Suprapubic skin (tissue), 4 donors: ENCODE measurements at places on chromosomes 7 and 10.

DNA sequence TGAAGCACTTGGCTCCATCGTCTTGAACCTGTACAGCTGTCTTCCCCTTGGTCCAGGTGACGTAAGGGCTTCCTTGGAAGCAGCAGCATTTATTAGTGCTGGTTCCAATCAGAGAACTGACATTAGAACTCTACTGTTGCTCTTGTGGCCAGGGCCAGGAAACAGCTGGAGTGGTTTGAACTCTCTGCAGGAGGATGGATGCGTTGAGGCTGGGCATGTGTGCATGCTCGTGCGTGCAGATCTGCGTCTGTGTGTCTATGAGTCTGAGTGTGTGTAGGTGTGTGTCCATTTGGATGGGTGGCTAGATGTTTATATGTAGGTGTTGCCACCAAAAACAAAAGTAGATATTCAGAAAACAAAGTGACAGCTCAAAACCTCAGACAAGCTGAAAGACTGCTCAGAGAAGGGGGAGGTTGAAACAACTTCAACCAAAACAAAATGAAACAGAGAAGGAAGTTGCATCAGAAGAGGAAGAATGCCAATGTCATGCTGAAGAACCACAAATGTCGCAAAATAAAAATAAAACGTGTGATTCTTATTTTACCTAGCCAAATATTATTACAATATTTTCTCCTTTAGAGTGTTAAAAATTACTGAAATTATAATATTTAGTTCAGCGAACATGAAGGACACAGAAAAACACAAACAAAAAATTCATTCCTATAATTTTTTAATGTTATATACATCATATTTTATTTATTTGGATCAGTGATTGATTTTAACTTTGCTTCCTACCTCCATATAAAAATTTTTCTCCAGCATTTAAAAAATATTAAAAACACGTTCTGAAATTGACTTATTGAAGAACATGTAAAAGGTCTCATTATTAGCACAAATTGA, 96.1 kb upstream of the MKLN1 start:
- DNase-seq = no peak

DNA sequence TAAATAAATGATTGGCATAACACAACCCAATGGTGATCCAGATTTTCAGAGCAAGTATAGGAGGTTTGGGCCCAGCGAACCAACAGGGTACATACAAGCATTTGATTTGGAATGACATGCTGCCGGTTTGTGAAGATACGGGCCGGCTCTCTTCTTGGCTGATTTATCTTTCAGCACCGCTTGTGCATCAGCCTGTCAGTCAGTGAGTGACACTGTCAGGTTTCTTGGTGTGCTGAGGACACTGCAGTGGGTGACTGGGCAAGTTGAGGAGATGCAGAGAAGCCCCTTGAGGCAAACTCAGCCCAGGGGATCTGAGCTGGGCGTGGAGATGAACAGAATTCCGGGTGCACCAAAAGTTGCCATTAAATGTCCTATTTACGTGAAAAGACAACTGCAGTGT, 194.5 kb downstream of the SNX10 start:
- DNase-seq = no peak

DNA sequence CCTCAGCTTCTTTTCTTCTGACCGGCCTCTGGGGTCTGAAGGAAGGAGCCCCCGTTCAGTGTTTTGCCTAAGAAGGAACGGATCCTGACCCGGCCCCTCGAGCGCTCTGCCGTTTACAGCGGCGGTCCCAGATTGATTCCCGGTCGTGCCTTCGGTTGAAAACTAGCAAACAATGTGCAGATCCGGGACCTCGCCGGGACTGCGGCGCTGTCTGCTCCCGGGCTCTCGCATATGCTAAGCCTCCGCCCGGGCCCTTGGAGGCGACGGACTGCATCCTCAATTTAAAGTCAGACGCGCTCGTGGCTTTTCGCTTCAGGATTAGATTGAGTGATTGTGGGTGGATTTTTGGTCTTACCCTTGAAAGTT, 559 bp downstream of the DBF4 start:
- peak; percentile 89 for DNase-seq

- no peak for DNase-seq
Measured at GRCh38 chr10:76185471-76186301, 754.3 kb downstream of the LRMDA start.

DNA sequence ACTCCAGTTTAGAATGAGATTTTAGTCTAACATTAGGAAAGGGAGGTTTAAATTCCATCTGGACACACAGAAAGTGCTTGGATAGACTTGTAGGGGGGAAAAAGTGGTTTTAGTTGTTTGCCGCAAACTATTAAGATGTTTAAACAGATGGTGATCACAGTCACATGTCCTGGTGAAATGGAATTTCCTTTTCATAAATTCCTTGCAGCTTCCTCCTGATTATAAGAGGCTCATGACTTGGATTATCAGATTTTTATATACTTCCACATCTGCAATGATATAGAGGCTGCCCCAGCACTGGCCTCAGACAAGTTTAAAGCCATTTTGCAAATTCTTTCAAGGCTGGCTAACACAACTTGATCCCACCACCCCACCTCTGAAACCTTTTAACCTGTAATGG, 106.4 kb upstream of the ARMC3 start:
- DNase-seq = no peak

DNA sequence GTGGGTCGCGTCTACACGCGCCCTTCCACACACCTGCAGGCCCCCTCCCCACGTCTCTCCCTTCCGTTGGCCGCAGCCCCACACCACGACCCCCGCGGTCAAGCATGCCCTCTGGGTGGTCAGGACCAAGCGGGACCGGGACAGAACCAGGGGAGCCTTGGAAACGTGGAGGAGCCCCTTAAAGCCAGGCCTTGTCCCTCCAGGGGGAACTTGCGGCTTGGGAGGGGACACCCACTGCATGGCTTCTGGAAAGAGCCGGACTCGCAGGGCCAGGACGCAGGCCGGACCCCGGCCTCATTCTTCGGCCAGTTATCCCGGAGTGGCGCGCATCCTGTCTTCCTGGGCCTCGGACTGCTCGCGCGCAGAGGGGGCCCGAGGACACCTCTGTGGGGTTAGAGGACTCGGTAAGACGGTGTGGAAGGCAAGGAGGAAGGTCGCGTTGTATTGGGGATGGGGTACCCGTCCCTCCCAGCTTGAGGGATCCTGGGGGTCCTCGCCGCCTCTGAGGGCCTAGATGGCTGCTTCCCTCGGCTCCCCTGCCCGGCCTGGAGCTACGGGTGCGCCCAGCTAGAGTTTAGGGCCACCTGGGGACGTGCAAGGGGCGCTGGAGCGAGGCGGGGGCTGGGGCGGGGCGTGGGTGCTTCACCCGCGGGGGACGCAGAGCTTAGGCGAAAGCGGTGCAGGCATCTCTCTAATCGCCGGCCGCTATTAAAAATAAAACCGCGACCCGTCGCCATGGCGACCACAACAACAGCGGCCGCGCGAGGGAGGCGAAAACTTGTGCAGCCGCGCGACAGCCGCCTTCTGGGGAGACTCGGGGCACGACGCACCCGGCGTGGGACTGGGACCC, 1.8 kb upstream of the PDGFA start:
- DNase-seq = no peak

DNA sequence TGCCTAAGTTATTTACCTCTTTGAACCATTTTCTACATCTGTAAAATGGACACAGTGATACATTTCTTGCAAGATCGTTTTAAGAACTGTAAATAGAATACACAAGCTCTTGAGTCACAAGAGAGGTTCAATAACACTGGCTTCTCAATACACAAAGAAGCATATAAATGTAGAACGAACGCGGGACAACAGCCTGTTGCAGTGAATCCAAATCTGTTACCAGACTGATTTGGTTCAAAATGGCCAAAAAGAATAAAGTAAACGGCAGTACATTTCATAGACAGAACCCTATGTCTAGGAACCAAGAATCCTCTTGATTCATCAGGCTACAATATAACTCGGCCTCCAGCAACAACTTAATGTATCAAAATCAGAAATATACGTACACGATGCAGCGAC, 701 bp downstream of the MTPAP start:
- no peak for DNase-seq

- DNase-seq = no peak
Measured at GRCh38 chr7:76057813-76058145, 9.9 kb downstream of the MDH2 start.

- no peak for DNase-seq
Measured at GRCh38 chr7:51158742-51159445, 157.7 kb downstream of the COBL start.

GRCh38 chr10:66940965-66941364, 15.1 kb downstream of the LRRTM3 start:
- DNase-seq = no peak

- DNase-seq = no peak
Measured at GRCh38 chr7:113610572-113610971, 308.2 kb downstream of the PPP1R3A start.

DNA sequence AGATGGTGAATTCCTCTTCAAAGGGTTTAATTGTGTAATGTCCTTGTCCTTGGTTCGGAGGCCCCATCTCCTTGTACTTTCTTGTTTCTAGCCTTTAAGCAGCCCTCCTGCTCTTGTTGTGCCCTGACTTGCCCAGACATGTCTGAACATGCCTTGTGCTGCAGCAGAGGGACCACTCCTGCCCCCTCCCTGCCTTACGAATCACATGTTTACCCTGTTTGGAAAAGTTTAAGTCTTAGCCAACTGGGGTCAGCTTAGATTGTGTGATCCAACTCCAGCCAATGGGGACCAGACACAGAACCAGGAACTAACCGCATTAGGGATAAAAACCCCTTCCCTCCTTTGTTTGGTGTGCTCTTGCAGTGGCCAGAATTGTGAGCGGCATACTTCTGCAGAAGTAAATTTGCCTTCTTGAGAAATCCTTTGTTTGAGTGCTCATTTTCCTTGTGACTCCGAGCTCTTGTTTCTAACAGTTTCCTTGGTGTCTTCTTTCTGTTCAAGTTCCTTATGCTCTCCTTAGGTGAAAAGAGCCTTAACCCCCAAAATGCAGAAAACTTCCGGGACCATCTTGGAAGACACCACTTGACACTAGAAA, 29.4 kb downstream of the CLRN3 start:
- DNase-seq = no peak

- no peak for DNase-seq
Measured at GRCh38 chr10:48634198-48634983, 29.5 kb upstream of the ARHGAP22 start.

- DNase-seq = no peak
Measured at GRCh38 chr10:73838827-73839226, 27.4 kb upstream of the NDST2 start.
